ENCODE measurements at places on chromosomes 5 and 9. TPM values are rescaled to one million over a fixed set of nuclear protein-coding genes. Genes with fewer than 3 reads are reported as not detected.
A peak's percentile ranks its signal among the peaks of the same experiment; 100 is the strongest.

DNA sequence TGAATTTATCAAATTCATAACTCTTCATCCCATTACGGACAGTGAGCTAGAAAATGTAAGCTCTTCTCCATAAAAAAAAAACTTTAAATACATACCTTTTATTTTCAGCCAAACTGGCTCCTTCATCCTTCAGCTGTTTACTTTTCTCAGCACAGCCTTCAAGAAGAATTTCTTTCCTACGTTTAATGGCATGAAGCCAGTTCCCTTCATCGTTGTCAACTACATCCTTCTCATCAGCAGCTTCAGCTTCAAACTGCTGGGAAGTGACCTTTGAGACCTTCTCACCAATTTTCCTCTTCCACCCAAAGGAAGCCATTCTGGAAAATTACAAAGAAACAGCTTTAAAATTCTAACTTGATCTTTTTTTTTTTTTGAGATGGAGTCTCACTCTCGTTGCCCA is 9.1 kb downstream of the TTC33 start:
- H3K27ac ChIP-seq = no peak overlapping the region
- no peak overlapping the region for H3K4me3 ChIP-seq
- H3K27me3 ChIP-seq = no peaks in the 10 kb centered on the region
- H3K36me3 ChIP-seq = peaks cover 7% of the 10 kb centered on the region
- no peaks in the 10 kb centered on the region for H3K4me1 ChIP-seq

PAX5 gene
- total RNA-seq = 0.09 TPM

GRCh38 chr5:142319560-142320429 is 5.0 kb downstream of the SPRY4 start:
- no peaks in the 10 kb centered on the region for H3K27me3 ChIP-seq
- DNase-seq = no peak
- peaks cover 37% of the 10 kb centered on the region for H3K4me1 ChIP-seq

DNA sequence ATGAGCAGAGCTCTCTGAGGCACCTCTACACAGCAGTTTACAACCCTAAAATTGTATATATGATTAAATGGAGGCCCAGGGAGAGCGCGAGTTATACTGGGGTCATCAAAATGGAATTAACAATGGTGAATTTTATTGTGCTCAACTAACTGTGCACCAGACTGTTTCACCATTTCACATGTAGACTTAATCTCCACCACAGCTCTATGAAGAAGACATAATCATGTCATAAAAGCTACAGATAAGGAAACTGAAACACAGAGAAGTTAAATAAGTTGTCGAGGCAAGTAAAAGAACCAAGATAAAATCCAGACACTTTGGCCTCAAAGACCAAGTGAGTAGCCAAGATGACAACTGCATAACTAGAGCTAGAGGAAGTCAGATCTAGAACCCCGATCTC is 1.5 kb downstream of the SH3TC2 start:
- DNase-seq = no peak
- peaks cover 22% of the 10 kb centered on the region for H3K4me1 ChIP-seq
- H3K4me3 ChIP-seq = no peak overlapping the region
- no peaks in the 10 kb centered on the region for H3K36me3 ChIP-seq
- H3K27me3 ChIP-seq = no peaks in the 10 kb centered on the region
- H3K27ac ChIP-seq = 0 out of 3 replicates have a peak overlapping the region, but pooled peaks have one; percentile 26

DNA sequence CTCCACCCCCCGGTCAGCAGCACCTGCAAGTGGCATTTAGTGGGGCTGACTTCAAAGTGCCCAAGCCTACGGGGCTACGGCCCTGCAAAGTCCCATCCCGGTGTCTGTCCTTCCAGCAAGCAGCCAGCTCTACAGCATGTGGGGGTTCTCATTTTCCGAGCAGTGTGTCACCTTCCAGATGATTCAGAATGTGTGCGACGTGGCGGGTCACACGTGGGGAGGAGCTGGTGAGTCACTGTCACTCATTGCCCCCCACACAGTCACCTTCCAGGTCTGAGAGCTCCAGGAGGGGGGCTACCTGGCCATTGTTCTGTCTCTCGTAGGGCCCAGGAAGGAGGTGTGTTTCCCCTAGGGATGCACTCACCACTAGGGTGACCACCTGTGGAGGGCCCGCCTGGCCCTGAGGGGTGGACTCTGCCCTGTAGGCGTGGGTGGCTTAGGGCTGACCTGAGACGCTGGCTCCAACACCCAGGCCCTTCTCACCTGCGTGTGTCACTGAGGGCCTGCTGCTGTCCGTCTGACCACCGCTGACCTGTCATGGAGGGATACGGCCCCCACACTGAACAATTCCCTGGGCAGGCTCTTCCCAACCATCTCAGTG is 70.2 kb downstream of the SEMA4D start:
- no peak overlapping the region for H3K4me3 ChIP-seq
- H3K27ac ChIP-seq = no peak overlapping the region
- no peaks in the 10 kb centered on the region for H3K4me1 ChIP-seq
- H3K36me3 ChIP-seq = no peaks in the 10 kb centered on the region
- H3K27me3 ChIP-seq = peaks cover 5% of the 10 kb centered on the region

RNF183 gene
- not detected for total RNA-seq

DNA sequence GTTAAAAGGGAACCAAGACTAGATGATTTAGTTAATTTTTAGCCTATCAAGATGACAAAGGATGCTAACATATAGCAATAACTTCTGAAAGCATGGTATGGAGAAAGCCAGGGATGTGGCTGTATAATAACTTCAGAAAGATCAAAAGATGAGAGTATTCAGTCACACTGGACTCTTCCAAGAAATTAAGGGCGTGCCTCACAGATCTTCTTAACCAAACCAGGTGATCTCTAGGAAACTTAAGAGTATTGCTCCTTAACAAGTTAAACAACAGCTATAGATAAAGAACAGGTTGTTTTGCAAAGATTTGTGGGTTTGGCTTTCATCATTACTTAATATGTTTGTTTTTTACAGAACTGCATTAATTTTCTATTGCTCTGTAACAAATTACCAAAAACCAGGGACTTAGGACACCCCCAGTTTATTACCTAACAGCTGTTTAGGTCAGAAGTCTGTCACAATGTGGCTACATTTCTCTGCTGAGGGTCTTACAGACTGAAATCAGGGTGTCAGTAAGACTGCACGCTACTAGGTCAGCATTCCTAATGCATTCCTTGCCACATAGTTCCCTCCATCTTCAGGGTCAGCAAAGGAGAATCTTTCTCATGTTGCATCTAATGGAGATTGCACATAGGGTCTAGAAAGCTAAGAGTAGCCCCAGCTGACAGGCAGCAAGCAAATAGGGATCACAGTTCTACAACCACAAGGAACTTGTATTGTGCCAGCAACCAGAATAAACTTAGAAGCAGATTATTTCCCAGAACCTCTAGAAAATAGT is 113.8 kb downstream of the WDR70 start:
- no peak overlapping the region for H3K4me3 ChIP-seq
- no peaks in the 10 kb centered on the region for H3K27me3 ChIP-seq
- no peak overlapping the region for H3K27ac ChIP-seq
- H3K36me3 ChIP-seq = no peaks in the 10 kb centered on the region
- no peak for DNase-seq

- H3K4me3 ChIP-seq = no peak overlapping the region
- no peaks in the 10 kb centered on the region for H3K27me3 ChIP-seq
- H3K27ac ChIP-seq = no peak overlapping the region
- no peaks in the 10 kb centered on the region for H3K4me1 ChIP-seq
- DNase-seq = no peak
- no peaks in the 10 kb centered on the region for H3K36me3 ChIP-seq
These were observed 195.5 kb downstream of the TMEM167A start for GRCh38 chr5:82881571-82882174.

- no peak overlapping the region for H3K27ac ChIP-seq
- H3K4me1 ChIP-seq = no peaks in the 10 kb centered on the region
- H3K36me3 ChIP-seq = no peaks in the 10 kb centered on the region
- DNase-seq = no peak
- no peaks in the 10 kb centered on the region for H3K27me3 ChIP-seq
- no peak overlapping the region for H3K4me3 ChIP-seq
These were observed 22.0 kb downstream of the ALDH1A1 start for GRCh38 chr9:72930828-72931227.

DNA sequence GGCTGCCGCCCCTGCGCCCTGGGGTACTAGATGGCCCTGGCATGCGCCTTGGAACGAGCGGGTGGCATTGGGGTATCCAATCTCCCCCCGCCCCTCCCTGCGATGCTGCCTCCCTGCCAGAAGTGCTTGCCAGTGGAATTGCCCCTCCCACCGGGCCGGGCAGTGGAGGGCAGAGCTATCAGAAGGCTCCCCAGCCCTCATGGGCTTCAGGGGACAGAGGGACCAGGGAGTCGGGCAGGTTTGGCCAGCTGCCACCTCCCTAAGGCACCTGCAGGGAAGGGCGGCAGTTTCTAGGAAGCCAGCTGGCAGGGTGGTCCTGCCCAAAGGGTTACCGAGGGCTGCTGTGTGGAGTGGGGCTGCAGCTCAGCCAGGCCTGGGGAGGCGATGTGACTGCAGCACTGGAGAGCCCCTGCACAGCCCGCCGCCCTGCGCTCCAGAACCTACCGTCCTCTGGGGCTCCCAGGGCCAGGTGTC is 52.8 kb upstream of the EGFL7 start:
- no peaks in the 10 kb centered on the region for H3K27me3 ChIP-seq
- no peaks in the 10 kb centered on the region for H3K36me3 ChIP-seq
- peaks cover 13% of the 10 kb centered on the region for H3K4me1 ChIP-seq
- no peak overlapping the region for H3K27ac ChIP-seq
- DNase-seq = no peak

C8G gene
- total RNA-seq = 5.9 TPM

DNA sequence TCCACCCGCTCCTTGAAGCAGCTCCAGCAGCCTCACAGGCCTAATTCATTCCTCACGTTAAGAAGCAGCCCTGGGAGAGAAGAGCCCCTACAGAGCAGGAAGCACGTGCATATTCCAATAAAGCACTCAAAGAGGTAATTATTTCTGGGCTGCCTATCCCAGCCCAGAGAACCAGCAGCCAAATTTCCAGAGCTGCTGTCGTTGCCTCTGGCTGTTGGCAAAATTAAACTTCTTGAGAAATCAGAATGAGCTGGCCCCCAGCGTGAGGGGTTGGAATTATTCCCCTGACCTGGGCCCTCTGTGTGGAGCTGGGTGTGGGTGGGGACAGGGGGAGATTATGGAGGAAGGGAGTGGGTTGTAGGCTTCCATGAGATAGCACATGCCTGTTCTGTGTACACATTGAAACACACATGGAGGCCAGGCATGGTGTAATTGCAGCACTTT is 86.8 kb upstream of the HSPA9 start:
- no peak overlapping the region for H3K27ac ChIP-seq
- H3K36me3 ChIP-seq = no peaks in the 10 kb centered on the region
- H3K27me3 ChIP-seq = peaks cover 74% of the 10 kb centered on the region
- H3K4me1 ChIP-seq = no peaks in the 10 kb centered on the region
- DNase-seq = no peak

- no peak overlapping the region for H3K4me3 ChIP-seq
- H3K27ac ChIP-seq = no peak overlapping the region
- H3K27me3 ChIP-seq = no peaks in the 10 kb centered on the region
- peaks cover 23% of the 10 kb centered on the region for H3K36me3 ChIP-seq
These were observed 42.8 kb downstream of the CAMSAP1 start for GRCh38 chr9:135864447-135865049.

GRCh38 chr5:81065492-81065891 is 105.3 kb downstream of the RASGRF2 start:
- no peak overlapping the region for H3K4me3 ChIP-seq
- no peaks in the 10 kb centered on the region for H3K36me3 ChIP-seq
- H3K27me3 ChIP-seq = peaks cover 16% of the 10 kb centered on the region

SPINK4 gene
- total RNA-seq = not detected

- no peak overlapping the region for H3K4me3 ChIP-seq
- DNase-seq = no peak
- H3K4me1 ChIP-seq = peaks cover 7% of the 10 kb centered on the region
These were observed 1.9 kb downstream of the FLT4 start for GRCh38 chr5:180647465-180647864.

DNA sequence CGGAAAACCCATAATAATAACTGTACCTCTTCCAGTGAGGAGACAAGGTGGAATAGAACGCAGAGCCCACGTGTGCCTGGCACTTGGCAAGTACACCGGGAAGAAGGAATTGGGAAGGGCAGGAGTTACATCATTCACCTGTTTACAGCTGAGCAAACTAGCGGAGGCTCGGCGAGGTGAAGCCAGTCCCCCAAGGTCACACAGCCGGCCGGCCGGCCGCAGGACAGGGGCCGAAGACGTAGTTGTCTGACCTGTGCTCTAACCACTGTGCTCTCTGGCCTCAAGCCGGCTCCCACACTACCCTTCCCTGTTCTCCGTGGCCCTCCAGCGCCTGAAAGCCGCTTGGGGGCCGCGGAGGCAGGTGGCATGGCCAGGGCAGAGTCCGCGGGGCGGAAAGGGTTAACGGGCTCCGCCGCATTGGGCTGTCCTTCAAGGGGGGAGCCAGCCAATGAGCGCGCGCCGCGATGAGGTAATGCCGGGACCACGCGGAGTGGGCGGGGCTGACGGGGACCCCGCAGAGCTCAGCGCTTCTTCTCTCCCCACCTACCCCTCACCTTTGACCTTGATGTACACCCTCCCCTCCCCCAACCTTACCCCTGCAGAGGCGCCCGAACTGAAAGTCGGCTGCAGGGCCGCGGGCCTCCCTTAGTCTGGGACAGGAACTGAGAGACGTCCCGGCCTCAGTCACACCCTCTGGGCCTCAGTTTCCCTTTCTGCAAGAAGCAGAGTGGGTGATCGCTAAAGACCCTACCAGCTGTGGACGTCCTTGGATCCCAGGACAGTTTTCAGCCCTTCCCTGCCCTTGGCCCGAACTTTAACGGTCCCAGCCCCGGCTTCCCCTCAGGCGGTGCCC is 125.1 kb downstream of the C9orf50 start:
- H3K4me1 ChIP-seq = peaks cover 53% of the 10 kb centered on the region
- H3K36me3 ChIP-seq = peaks cover 40% of the 10 kb centered on the region
- H3K4me3 ChIP-seq = peak overlapping the region; percentile 36
- no peaks in the 10 kb centered on the region for H3K27me3 ChIP-seq
- peak overlapping the region; percentile 79 for H3K27ac ChIP-seq

SAPCD2 gene
- 78.8 TPM for total RNA-seq

FBP2 gene
- not detected for total RNA-seq

- H3K4me3 ChIP-seq = no peak overlapping the region
- H3K27ac ChIP-seq = no peak overlapping the region
- no peaks in the 10 kb centered on the region for H3K27me3 ChIP-seq
- H3K36me3 ChIP-seq = no peaks in the 10 kb centered on the region
- no peaks in the 10 kb centered on the region for H3K4me1 ChIP-seq
These were observed 373.3 kb downstream of the CHSY3 start for GRCh38 chr5:130277522-130277921.

WDR70 gene
- total RNA-seq = 43.1 TPM

TRIM7 gene
- 12.4 TPM for total RNA-seq

PCDHGA1 gene
- 0.20 TPM for total RNA-seq

CLIC3 gene
- total RNA-seq = 0.18 TPM

- H3K36me3 ChIP-seq = no peaks in the 10 kb centered on the region
- 0 out of 3 replicates have a peak, but pooled peaks cover 2% of the 10 kb centered on the region for H3K4me1 ChIP-seq
- H3K4me3 ChIP-seq = no peak overlapping the region
- no peak for DNase-seq
- no peak overlapping the region for H3K27ac ChIP-seq
- no peaks in the 10 kb centered on the region for H3K27me3 ChIP-seq
These were observed 8.9 kb downstream of the ARAP3 start for GRCh38 chr5:141672841-141673813.

- H3K27me3 ChIP-seq = no peaks in the 10 kb centered on the region
- no peak overlapping the region for H3K27ac ChIP-seq
- DNase-seq = no peak
- no peaks in the 10 kb centered on the region for H3K36me3 ChIP-seq
- no peak overlapping the region for H3K4me3 ChIP-seq
These were observed 179.4 kb upstream of the NR3C1 start for GRCh38 chr5:143582869-143583268.

GRCh38 chr5:127758766-127759283 is 55.6 kb downstream of the CCDC192 start:
- no peaks in the 10 kb centered on the region for H3K4me1 ChIP-seq
- H3K27me3 ChIP-seq = no peaks in the 10 kb centered on the region
- H3K36me3 ChIP-seq = no peaks in the 10 kb centered on the region
- no peak overlapping the region for H3K27ac ChIP-seq
- H3K4me3 ChIP-seq = no peak overlapping the region

GRCh38 chr9:4832786-4833579 is 40.2 kb downstream of the RCL1 start:
- peak; percentile 53 for DNase-seq
- peak overlapping the region; percentile 92 for H3K27ac ChIP-seq
- peaks cover 80% of the 10 kb centered on the region for H3K4me1 ChIP-seq
